Stimulated activated CD8-positive, alpha-beta memory T cell treated with anti-CD3 and anti-CD28 coated beads, Interleukin-2, amount 100 ng/mL, for 1 hour (primary cell): ENCODE measurements at places on chromosomes 7 and 10.

- no peak for DNase-seq
Observed at GRCh38 chr7:132947011-132947410, 134.9 kb downstream of the CHCHD3 start.

DNA sequence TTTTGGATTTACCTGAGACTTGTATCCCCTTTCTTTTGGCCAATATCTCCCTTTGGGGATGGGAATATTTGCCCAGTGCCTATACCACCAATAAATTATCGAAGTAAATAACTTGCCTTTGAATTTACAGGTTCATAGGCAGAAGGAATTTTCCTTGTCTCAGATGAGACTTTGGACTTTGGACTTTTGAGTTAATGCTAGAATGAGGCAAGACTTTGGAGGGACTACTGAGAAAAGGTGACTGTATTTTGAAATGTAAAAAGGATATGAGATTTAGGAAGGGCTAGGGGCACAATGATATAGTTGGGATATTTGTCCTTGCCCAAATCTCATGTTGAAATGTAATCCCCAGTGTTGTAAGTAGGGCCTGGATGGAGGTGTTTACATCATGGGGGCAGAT lies 384.5 kb upstream of the GHITM start:
- no peak for DNase-seq

GRCh38 chr7:137919987-137920386 lies 73.2 kb upstream of the DGKI start:
- no peak for DNase-seq

DNA sequence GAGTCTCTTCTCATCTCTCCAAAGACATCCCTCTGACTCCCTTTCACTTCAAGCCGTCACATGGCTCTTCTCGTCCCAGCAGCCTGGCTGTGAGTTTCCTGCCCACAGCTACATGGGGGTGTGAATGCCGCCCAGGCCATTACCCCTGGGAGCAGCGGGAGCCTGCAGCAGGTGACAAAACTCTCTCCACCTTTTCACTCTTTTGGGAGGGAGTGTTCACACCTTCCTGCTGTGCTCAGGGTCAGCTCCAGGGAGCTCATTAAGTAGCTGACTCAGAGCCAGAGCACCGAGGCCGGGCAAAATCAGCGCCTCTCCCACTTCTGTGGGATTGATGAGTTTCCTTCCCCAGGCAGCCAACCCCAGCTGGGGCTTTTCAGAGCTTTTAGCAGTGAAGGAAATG lies 271.3 kb downstream of the TYW1 start:
- no peak for DNase-seq
